Hematopoietic multipotent progenitor cell treated with erythropoietin and hydrocortisone succinate and interleukin-3 and kit ligand, for 4 days (in vitro differentiated cells): ENCODE measurements at places on chromosomes 12 and 14.

- DNase-seq, result no peak
These were observed 76.4 kb downstream of the CLIP1 start for GRCh38 chr12:122346054-122346453.

DNA sequence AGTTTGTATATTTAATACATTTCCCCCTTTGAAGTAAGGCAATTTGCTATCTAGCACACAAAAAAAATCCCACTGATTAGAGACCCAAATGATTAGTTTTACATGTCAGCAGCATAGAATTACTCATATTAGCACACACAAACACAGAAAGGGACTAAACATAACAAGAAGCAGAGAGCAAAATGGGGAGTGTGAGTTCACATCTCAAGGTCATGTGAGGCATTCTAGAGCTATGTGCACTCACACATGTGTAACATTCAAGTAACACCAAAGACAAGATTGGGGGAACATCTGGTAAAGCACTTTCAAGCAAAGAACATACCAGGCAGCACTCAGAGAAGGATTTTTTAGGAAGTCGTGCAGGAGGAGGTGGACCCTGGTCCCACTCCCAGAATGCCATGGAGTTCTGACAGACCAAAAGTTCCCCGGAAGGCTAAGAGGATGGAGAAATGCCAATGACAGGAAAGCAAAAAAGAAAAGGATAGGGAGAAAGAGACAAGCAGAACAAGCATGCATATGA, 105.8 kb upstream of the SINHCAF start:
- DNase-seq, result no peak

- no peak for DNase-seq
These were observed 75.7 kb downstream of the HSD17B6 start for GRCh38 chr12:56838621-56839488.

GRCh38 chr14:68840454-68840853, 47.6 kb upstream of the ZFP36L1 start:
- DNase-seq, result no peak

GRCh38 chr12:24487606-24488005, 461.3 kb downstream of the BCAT1 start:
- no peak for DNase-seq

GRCh38 chr14:98694541-98694940, 577.5 kb downstream of the BCL11B start:
- DNase-seq, result no peak

GRCh38 chr12:24039113-24039525, 89.6 kb upstream of the SOX5 start:
- DNase-seq, result no peak

DNA sequence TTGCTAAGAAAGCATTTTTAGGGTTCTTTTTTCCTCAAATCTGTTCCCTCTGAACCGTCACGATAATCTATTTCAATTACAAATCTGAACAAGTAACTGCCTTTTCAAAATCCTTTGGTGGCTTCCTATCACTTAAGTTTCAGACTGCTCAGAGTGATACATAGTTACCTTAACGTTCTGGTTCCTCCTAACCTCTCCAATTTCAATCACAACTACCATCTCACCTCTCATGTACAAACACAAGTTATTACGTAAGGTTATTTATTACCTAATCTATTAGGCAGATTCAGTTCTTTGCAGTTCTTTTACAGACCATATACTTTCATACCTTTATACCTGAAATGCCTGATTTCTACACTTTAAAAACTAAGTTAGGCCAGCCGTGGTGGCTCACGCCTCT, 12.1 kb downstream of the RNF212B start:
- DNase-seq, result no peak

DNA sequence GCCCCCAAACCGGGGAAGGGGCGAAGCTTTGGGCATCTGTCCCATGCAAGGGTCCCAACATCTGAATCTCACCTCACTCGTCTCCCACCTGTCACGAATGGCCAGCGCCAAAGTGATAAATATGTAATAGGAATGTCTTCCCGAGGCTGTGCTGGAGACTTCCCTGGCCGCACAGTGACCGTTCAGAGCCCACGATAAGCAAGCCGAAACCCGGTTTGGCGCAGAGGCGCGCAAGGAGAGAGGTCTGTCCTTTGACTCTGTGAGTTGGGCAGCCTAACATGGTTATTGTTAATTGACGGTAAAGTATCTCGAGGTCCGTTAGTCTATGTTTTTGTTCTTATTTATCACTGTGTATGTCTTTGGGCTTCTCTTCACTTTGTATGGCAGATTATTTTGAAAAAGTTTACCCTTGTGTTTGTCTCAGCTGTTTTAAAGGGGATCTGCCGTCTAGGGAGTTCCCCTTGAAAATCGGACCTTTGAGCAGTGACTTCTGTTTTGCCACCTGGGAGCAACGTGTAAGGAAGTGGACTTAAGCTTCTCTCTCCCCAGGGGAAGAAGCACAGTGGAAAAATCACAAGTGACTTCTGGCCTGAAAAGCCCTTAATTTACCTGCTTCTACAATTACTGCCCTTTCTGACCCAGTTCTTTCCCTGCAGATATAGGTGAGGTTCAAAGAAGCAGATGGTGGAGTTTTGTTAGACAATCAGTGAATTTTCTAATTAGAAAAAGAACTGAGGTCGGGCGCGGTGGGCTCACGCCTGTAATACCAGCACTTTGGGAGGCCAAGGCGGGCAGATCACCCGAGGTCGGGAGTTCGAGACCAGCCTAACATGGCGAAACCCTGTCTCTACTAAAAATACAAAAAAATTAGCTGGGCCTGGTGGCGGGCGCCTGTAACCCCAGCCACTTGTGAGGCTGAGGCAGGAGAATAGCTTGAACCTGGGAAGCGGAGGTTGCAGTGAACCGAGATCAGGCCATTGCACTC, 1.1 kb upstream of the TM9SF1 start:
- DNase-seq, result peak; percentile 61

- DNase-seq, result no peak
These were observed 43.9 kb downstream of the HMGA2 start for GRCh38 chr12:65868133-65868705.

DNA sequence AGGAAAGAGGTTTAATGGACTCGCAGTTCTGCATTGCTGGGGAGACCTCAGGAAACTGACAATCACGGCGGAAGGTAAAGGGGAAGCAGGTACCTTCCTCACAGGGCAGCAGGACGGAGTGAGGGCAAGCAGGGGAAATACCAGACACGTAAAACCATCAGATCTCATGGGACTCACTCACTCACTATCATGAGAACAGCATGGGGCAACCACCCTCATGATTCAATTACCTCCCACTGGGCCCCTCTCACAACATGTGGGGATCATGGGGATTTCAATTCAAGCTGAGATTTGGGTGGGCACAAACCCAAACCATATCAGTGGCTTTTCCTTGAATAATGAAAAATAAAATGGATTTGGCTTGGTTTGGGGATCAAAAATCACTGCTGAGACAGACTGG, 380.5 kb downstream of the VRK1 start:
- DNase-seq, result no peak

DNA sequence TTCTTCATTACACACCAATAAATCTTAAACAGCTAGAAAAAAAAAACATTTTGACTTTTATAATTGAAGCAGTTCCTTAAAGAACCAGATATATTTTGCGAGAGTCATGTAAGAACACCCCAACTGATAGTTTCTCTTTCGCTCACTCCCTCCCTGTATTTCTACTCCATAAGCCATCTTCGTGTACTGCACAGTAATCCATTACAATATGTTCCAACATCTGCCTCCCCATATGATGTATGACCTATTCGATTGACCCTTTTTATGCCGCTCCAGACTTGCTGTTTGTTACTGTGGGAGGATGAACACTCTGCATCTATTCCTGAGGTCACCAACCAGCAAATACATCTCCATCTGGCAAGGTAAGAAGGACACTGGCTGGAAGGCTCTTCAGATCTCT, 331.7 kb downstream of the SOX5 start:
- no peak for DNase-seq

GRCh38 chr12:84910549-84911241, 1.9 kb downstream of the SLC6A15 start:
- DNase-seq, result no peak

DNA sequence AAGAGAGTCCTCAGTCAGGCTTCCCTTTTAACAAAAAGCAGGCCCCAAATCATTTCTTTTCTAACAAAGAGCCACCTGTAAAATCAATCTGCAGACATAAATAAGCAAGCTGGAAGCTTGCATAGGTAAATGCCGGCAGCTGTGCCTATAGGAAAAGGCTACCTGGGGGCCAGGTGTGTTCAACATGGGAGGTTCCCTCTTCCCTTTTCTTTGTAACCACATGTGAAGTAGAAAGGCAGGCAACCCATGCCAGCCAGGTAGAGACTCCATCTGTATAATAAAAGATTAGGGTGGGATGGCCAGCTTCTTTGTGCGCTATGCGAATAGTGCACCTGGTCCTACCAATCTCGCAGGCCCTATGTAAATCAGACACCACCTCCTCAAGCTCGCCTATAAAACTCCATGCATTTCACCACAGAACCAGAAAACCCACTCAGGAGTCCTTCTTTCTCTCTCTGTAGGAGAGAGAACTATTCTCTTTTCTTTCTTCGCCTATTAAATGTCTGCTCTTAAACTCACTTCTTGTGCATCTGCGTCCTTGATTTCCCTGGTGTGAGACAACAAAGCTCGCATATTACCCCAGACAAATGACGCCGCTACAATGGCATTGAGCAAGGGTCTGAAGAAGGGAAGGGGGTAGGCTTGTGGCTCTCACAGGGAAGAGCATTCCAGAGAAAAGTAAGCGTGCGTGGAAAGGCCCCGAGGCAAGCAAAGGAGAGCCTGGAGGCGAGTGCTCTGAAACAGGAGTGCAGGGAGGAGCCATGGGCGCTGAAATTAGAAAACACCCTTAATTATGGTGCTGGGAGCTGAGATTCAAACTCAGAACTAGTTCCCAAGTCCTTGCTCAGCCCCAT, 67.2 kb downstream of the TTC9 start:
- no peak for DNase-seq

DNA sequence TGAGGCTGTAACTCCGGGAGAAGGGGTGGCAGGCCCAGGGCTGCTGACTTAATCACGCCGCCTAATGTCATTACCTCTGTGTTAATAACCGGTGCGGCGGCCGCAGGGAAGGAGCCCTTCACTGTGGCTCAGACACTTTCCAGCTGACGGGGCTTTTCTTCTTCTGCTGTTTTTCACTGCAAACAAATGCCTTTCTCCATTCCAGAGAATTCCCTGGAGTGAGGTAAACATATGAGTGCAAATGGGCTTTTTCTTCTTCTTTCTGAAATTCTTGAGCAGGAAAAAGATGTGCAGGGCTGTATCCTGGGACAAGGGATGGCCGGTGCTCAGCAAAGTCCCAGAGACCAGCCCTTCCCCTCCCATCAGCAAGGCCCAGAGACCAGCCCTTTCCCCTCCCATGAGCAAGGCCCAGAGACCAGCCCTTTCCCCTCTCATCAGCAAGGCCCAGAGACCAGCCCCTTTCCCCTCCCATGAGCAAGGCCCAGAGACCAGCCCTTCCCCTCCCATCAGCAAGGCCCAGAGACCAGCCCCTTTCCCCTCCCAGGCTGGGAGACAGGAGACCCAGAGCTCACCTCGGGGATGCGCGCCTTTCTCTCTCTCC, 33.4 kb upstream of the FAM181A start:
- DNase-seq, result no peak

- DNase-seq, result no peak
These were observed 10.9 kb downstream of the SERPINA11 start for GRCh38 chr14:94441531-94442205.

DNA sequence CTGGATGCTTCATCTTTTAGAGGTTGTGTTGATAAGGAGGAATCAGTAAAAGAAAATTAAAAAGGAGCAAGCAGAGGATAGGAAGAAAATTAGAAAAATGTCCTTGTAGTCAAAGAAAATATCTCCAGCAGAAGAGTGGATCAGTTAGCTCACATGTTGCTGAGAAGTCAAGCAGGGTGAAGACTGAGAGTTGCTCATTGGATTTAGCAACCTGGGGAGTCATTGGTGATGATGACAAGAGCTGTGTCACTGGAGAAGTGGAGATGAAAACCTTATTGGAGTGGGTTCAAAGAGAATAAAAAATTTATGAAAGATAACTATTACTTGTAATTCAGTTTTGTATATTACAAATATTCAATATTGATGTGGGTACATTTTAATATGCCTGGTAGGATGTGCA, 9.8 kb downstream of the FRMD6 start:
- DNase-seq, result no peak

DNA sequence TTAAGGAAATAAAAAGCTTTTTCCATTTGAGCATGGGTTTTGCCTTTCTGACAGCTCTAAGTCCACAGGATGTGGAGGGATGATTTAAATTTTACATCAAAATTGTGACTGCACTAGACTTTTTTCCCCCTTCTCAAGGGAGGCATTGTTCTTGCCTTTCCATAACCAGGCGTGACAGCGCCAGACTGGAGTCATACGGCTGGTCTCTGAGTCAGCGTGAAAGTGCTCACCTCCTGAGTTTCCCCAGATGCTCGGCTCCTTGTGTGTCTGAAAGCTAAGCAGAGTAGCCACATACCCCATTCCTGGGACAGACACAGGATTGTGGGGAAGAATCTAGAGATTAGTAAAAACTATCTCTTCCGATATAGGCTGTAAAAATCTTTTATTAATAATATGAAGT, 43.1 kb downstream of the SOX5 start:
- no peak for DNase-seq

DNA sequence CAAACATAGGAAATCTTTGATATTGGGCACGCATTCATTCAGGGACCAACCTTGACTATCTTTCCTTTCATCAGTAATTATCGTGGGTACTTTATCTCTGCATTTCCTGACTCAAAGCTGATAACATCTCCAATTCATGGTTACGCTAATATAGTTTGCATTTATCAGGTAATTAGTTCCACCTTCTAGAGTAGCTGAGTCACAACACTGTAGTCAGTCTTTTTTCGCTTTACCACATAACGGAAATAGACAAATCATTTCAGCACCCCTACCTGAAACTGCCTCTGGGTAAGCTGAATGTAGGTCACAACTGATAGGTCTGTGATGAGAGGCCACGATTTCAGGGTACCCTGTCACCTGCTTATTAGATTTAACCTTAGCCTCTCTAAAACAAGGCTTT, 36.7 kb upstream of the IL22 start:
- DNase-seq, result no peak

GRCh38 chr14:36162267-36162666, 14.3 kb downstream of the PTCSC3 start:
- DNase-seq, result no peak

DNA sequence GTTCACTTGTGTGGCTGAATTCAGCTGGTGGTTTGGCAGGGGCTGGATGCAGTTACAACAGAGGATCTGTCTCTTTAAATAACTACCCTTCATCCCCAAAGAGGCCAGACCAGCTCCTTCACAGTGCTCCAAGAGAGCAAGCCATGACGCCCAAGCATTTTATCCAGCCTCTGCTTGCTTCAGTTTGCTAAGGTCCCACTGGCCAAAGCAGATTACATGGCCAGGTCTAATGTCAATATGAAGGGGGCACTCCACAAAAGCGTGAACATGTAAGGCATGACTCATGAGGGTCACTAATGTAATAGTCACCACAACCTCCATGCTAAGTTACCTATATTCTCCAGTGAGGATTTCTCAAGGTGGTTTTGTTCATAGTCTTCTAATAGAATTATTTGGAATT, 62.9 kb downstream of the MARK3 start:
- no peak for DNase-seq

GRCh38 chr12:108495054-108495453, 20.0 kb upstream of the FICD start:
- DNase-seq, result peak; percentile 68

GRCh38 chr12:113186666-113187325, 1.3 kb downstream of the RITA1 start:
- no peak for DNase-seq

GRCh38 chr12:39619660-39620433, at the start of gene ABCD2:
TSS of gene ABCD2 (minus strand) at chr12:39619803. CDS start at chr12:39619615, 188 bp downstream.
- peak; percentile 75 for DNase-seq

- no peak for DNase-seq
These were observed 25.4 kb upstream of the SMOC1 start for GRCh38 chr14:69853774-69854173.

- no peak for DNase-seq
These were observed 1126.0 kb downstream of the AACS start for GRCh38 chr12:126191031-126191891.
